ENCODE measurements at places on chromosomes 4 and X.

- no peak for DNase-seq
These were observed 11.8 kb upstream of the CPE start for GRCh38 chr4:165367040-165367439.

GRCh38 chr4:1855333-1856070 is 454 bp downstream of the LETM1 start:
- DNase-seq = peak; percentile 12

- DNase-seq = no peak
These were observed 419 bp upstream of the RPGR start for GRCh38 chrX:38327775-38328081.

DNA sequence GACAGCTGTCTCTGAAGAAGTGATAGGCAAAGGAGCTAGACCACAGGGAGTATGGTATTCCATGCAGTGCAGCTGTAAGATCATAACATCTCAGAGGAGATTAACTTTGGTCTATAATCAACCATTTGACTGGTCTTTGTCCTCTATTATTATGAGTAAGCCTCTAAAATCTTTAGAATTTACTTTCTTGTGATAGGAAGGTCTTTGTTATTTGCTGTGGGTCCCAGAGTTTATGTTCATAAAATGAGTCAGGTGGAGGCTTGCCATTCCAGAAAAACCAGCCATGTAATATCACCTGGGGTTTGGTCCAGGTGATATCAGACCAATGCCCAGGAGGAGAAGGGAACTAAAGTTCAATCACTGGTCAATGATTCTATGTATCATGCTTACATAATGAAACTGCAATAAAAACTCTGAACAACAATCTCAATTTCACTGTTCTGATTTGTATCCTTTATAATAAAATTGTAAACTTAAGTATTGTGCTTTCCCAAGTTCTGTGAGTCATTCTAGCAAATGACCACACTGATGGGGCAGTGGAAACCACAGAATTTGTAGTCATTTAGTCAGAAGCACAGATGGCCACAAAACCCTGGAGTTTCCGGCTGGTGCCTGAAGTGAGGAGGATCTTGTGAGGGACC is 239.6 kb upstream of the TRAM1L1 start:
- no peak for DNase-seq

DNA sequence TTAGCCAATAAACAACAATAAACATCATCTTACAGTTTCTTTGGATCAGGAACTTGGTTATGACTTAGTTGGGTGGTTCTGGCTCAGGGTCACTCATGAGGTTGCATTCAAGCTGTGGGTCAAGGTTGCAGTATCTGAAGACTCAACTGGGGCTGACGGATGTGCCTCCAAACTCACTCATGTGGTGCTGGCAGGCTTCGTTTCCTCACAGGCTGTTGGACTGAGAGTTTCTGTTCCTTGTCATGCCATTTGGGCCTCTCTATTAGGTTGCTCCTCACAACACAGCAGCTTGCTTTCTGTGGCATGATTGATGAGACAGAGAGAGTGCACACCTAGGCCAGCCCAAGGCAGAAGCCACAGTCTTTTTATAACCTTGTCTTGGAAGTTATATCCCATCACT is 20.7 kb downstream of the FRMPD3 start:
- no peak for DNase-seq

All from suppressor macrophage treated with lipopolysaccharide for 4 hours (primary cell).